ENCODE measurements at places on chromosomes 13 and 19.

DNA sequence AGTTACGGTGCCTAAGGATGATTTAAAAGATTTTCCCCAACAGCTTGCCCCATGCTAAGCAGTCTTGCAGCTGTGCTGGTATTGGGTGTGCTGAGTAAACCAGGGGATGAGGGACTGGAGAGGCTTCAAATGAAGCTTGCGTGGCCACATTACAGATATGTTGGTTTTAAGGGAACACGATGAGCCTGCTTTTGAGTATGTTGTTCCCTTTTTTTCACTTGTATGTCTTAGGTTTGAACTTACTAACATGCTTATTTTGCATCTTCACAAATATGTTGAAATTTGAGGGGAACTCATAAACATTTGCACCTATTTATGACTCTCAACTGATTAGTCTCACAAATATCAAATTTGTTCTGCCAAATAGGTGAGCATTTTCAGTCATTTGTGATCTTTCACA lies 2.0 kb upstream of the IL17D start:
- no peak for DNase-seq

GRCh38 chr19:50943074-50943828 lies 9.6 kb downstream of the KLK5 start:
- no peak for DNase-seq

- no peak for DNase-seq
These were observed 109.4 kb upstream of the C1QTNF9B start for GRCh38 chr13:24006520-24007248.

DNA sequence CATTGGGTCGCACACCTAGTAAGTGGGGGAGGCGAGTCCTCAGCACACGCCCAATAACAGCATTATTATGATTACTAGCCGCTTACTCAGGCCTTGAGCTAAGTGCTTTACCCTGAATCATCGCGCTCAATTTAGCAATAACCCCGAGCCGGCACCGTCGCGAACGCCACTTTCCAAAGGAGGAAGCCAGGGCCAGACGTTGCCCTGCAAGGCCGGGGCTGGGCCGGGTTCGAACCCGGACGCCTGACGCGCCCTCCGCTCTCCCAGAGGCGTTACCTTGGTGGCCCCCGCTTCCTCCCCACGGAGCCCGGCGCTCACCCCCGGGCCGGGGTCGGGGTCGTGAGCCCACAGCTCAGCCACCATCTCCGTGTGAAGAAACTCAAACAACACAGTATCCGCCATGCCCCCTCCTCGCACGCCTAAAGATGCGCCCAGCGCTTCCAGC lies at the start of gene TRAPPC6A:
TRAPPC6A (minus strand) TSS at position 421 of the 445 bp plus-strand sequence; CDS start at position 402, 19 bp downstream.
- no peak for DNase-seq

- no peak for DNase-seq
These were observed 139.6 kb upstream of the HTR2A start for GRCh38 chr13:47036294-47037008.

Data from activated naive CD8-positive, alpha-beta T cell treated with anti-CD3 and anti-CD28 coated beads, Interleukin-2, amount 50 U/mL, for 24 hours (primary cell).